ENCODE measurements at places on chromosomes 2 and 18.

DNA sequence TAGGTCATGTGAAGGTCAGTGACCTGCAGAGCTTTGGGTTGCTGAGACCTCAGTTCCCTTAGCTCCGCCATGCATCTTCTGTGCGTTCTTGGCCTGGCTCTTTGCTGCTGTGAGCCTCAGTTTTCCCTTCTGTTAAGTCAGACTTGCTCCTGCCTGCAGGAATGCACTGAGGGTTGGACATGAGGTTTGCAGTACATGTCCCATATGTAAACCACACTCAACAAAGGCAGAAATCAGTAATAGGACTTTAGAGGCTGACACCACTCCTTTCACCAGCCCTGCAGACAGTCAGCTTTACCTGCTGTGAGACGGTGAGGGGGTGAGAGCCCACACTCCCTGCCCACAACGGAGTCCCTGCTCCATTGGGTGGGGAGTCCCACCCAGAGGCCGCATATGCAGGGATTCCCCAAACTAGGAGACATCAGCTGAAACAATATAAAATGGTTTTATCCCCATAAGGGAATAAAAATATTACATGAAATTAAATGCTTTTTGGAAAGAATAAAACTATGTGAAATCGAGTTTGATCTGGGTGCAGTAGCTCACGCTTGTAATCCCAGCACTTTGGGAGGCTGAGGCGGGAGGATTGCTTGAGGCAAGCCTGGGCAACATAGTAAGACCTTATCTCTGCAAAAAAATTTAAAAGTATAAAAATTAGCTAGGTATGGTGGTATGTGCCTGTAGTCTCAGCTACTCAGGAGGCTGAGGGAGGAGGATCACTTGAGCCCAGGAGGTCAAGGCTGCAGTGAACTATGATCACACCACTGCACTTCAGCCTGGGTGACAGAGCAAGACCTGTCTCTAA is 55.1 kb downstream of the MYO7B start:
- DNase-seq, result no peak

DNA sequence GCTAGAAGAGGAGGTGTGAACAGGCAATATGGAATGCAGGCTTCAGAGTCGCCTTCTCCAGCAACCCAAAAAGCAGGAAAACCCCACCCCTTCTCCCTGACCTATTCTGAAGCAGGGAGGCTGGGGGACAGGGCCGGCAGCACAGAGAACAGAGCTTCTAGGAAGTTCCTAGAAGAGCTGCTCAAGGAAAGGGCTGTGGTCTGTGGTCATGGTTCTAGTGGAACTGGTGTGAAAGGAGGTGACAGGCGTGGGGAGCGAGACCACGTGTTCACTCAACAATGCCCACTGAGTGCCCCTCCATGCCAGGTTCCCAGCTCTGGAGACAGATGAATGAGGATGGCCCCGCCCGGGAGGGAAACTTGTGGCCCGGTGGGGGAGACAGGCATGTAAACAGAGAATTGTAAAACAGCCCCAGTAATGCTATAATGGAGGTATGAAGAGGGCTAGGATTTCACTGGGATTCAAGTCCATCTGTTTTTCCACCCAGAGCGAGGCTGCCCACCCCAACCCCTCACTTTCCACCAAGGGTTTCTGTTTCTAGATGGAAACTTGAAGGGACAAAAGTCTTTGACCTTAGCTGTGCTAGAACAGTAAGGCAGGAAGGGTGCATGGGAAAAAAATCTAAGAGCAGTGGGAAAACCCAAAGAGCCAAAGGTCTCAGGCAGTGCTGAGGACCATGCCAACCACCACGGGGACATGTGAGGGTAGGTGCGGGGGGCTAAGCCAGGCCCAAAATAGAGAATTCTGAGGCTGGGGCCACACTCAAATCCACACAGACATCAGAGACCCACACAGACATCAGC is 71.8 kb downstream of the TNS1 start:
- DNase-seq, result no peak

DNA sequence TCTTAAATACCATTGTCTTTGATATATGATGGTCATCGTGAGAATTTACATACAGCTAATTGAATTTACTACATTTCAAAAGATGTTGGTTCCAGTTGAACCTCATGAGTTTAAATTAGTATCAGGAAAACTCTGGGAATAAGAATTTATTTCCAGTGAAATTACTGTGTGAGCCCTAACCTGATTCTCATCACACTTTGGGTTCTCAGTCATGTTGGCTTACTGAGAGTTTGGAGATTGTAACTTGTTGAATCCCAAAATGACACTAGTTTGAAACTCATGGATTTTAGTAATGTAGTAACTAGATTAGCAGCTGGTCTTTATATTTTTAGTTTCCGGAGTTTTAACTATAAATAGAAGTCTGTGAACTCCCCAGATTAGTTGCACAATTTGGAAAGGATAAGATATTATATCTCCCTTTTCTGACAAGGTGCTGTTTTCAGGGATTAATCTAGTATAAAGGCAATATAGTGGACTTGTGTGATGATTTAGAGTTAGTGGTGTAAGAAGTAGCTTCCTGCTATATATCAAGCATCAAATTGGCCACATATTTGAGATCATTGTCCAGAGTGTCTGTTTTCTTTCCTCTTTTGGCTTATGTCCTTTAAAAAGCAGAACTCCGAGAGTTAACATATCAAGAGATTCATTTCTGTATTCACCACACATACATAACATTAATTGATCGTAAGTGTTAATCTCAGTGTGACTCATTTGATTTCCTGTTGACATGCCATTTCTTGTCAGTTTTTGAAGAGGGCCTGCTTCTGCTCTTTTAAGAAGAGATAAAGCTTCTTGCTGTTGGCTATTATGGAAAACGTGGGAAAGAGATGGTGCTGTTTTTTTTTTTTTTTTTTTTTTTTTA is 15.7 kb downstream of the NDUFV2 start:
- no peak for DNase-seq

- no peak for DNase-seq
These were observed 264.8 kb upstream of the KLHL29 start for GRCh38 chr2:23120161-23120560.

DNA sequence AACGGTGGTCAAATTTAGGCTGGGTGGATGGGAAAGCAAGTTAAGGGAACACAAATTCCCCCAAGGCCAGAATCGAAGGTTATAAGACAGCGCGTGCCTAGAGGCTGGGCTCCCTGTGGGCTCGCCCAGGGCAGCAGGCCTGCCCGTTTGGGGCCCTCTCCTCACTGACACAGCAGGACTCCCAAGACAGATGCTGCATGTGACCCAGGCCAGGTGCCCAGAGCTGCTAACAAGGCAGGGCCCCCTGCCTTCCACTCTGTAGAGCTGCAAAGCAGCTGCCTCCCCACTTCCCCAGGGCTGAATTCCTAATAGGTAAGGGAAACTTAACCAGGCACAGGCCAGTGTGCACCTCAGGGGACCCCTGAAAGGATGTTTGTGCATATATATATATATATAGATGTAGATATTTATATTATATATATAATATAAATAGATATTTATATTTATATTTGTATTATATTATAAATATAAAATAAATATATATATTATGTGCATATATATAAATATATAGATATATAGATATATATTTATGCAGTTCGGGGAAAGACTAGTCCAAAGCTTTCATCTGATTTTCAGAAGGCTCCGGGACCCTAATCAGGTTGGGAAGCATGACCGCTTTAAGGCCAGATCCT is 43.7 kb downstream of the TMEM37 start:
- DNase-seq, result no peak

- no peak for DNase-seq
These were observed 588.5 kb upstream of the ZEB2 start for GRCh38 chr2:145108361-145108778.

DNA sequence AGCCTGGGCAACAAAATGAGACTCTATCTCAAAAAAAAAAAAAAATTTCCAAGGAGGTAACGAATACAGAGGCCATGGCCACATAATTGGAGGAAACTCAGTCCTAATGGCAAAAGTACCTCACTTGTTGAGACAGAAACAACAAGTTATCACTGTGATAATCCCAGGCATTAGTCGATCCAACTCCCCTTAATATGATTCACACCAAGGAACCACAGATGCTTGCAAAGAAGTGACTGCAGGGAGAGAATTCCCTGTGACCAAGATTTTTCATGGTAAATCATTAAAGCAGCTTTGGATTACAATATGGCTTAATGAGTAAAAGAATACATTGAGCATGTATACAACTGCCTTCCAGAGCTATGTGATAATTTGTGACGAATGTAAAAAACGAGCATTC is 80.4 kb upstream of the RNU4ATAC start:
- no peak for DNase-seq

- no peak for DNase-seq
These were observed 1010.0 kb upstream of the CELF4 start for GRCh38 chr18:38575648-38576047.

GRCh38 chr2:235666213-235666781 is 172.5 kb downstream of the AGAP1 start:
- peak; percentile 88 for DNase-seq

GRCh38 chr2:136234261-136234660 is 116.3 kb upstream of the CXCR4 start:
- DNase-seq, result no peak

DNA sequence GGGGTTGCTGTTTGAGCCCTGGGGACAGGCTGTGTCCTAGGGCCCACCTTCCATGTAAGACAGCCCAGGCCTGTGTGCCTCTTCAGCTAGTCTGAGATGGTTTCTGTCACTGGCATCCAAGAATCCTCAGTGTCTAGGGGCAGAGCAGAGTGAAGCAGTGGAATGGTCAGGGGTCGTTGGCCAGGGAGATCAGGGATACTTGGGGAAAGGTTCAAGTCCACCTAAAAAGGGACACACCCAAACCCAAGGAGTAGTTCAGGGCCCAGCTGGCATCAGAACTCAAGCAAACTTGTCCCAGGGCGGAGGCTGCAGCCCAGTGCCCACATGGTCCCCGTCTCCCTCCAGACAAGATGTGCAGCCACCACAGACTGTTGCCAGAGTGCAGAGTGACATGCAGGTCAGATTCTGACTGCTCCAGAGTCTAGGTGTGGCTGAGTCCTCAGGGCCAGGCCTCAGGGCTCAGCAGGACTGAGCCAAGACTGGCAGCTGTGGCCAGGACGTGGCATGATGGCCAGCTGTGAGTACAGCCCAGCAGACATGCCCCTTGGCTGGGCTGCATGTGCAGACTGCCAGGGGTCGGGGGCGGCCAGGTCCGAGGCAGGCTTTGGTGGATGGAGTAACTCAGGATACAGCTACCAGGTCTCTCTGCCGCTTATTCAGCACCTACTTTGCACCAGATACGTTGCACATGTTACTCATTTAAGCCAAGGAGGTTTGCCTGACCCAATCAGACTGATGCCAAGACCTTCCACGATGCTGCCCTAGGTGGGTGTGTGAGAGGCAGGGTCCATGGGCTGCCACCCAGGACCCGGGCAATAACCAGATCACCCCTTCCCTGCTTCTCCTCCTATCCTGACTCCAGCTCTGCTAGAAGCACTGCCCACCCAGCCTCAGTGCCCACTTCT is 146.6 kb downstream of the SMAD7 start:
- DNase-seq, result no peak

- no peak for DNase-seq
These were observed 55.6 kb downstream of the MTX2 start for GRCh38 chr2:176324862-176325261.

GRCh38 chr2:151476287-151476686 is 66.6 kb downstream of the RIF1 start:
- DNase-seq, result no peak

- DNase-seq, result peak; percentile 10
These were observed 185.1 kb downstream of the SCG2 start for GRCh38 chr2:223416815-223417610.
